Heart right ventricle (tissue), 16 donors: ENCODE measurements at places on chromosomes 1 and 21. TPM values are rescaled to one million over a fixed set of nuclear protein-coding genes. Genes with fewer than 3 reads are reported as not detected.

The RLF gene
- total RNA-seq, result 12.6 TPM

DNA sequence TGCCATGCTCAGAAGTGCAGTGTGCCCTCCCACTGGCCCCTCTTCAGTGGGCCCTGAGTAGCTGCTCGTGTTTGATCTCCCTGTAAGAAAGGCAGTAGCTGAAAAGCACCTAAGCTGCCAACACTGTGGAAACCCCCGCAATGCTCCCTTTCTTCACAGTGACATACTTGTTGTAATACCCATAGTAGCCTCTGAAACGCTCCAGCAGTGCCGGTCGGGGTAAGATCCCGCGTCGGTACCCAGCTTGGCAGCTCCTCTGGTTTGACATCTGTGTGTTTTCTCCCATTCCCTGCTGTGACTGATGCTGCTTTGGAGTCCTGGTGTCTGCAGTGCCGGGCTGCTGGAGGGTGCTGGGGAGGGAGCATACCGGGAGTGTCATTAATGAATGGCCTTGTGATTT lies 3.6 kb downstream of the CHAF1B start:
- no peak for DNase-seq

GRCh38 chr1:192133350-192133926 lies 24.8 kb upstream of the RGS18 start:
- DNase-seq, result no peak

DNA sequence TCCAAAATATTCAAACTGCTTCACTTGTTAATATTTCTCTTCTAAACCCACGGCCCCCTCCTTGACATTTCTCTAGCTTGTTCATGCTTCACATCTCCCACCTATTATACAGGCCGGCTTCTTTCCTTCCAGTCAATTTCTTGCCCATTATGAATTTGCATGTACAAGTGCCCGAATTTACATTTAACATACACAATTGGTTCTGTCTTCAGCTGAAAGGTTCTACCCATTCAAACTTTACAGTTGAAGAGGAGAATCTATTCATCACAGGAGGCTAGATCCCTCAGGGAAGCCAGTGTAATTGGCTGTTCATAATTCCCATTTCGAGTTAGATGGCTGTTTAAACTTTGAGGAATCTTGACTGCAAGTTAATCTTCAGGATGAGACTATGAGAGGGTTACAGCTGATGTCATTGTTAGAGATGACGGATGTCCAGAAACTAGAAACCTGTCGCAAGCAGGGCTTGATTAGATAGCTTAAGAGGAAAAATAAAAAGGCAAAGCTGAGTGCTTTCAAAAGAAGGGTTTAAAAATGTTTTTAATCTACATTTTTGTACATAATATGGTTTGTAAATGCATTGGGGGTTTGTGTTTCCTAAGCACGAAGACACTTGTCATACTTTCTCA lies 157.0 kb downstream of the ADSS2 start:
- DNase-seq, result no peak

DNA sequence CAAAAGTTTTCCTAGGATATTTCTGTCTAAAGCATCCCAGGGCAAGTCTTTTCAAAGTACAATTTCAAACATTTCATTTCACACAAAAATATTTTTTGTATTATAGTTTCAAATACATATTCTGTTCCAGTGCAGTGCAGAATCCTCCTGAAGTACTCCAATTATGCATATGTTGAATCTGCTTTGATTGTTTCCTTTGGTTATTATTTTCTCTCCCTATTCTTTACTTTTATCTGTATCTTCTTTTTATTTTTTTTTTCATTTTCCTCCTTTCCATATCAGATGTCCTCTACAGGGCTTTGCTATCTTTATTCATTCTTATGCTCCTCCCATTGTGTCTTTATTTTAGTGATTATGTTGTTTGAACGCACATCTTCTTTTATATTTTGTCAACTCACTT lies 274.8 kb downstream of the DPYD start:
- no peak for DNase-seq

The NBPF26 gene
- 2.6 TPM for total RNA-seq

The GBP5 gene
- 1.0 TPM for total RNA-seq

- peak; percentile 34 for DNase-seq
These were observed 735 bp downstream of the TTC13 start for GRCh38 chr1:230977761-230978490.

The FCRL2 gene
- not detected for total RNA-seq

DNA sequence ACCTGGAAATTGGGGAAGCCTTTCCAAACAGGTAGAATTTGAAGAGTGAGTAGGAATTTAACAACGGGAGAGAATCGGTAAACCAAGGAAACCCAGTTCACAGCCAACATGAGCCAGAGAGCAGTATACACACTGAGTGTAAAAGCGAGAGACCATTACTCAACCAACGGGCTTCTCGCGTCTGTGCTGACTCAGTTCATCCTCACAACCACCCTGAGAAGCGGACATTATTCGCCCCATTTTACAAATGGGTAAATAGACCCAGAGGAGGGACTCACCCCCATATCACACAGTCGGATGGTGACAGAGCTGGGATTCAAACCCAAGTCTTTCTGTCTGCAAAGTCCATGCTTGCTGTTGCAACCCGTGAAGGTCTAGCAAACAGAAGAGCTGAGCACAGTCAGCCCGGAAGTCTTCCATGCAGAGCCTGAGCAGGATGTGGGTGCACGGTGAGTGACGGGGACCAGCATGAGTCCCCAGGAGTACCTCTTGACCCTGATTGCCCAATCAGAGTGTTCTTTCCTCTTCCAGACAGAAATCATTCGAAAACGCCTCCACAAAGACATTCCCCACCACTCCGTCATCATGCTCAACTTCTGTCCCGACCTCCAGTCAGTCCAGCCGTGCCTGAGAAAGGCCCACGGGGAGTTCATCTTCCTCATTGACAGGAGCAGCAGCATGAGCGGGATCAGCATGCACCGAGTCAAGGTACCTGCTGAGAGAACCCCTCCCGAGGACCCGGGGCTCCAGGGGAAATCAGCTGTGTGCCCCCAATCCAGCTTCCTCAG lies 32.3 kb downstream of the VWA5B1 start:
- DNase-seq, result no peak

DNA sequence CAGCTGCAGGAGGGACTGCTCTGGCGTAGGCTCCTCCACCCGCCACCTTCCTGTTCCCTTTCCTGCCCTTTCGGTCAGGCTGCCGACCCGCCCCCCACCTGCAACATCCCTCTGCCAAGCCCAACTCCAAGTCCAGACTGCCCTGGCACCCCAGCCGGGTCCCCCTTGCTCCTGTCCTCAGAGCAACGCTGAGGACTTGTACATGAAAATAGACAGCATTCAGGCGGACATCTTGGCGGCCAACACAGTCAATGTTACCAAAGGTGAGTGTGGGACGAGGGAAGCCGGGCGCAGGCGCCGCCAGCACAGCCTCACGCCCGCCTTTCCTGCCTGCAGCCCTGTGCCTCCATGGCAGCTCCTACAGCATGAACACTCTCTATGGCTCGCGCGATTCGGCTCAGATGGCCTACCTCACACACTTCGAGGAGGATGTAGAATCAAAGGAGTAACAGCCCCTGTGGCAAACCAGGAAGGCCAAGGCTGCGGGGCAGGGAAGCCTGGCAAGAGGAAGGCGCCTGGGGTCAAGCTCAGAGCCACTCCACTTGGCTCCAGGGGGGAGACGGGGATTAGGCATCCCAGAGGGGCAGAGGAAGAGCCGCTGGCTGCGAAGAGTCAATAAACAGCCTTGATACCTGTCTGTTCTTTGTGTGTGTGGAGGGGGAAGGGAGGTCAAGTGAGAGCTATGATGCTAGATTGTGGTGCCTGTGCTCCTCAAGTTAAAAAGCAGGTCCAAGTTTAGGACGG lies 5.8 kb downstream of the RNU5D-1 start:
- no peak for DNase-seq

The OSCP1 gene
- total RNA-seq, result 8.4 TPM

DNA sequence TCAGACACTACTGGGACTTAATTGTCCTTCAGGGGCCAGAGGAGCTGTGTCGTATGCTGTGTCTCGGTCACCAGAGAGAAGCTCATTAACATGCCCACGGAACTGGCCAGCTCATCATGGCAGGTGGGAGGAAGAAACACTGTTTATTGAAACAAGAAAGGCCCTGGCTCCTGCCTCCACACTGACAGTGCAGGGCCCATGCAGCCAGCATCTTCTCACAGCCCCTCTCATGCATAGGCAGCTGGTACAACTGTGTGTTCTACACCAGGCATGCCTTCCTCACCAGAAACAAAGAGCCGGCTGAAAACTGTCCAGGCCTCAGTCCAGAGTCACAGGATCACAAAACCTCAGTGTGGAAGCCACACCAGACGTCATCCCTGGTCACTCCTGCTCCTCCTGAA lies 106.0 kb downstream of the UBE2U start:
- DNase-seq, result no peak

The SETDB1 gene
- 17.3 TPM for total RNA-seq

DNA sequence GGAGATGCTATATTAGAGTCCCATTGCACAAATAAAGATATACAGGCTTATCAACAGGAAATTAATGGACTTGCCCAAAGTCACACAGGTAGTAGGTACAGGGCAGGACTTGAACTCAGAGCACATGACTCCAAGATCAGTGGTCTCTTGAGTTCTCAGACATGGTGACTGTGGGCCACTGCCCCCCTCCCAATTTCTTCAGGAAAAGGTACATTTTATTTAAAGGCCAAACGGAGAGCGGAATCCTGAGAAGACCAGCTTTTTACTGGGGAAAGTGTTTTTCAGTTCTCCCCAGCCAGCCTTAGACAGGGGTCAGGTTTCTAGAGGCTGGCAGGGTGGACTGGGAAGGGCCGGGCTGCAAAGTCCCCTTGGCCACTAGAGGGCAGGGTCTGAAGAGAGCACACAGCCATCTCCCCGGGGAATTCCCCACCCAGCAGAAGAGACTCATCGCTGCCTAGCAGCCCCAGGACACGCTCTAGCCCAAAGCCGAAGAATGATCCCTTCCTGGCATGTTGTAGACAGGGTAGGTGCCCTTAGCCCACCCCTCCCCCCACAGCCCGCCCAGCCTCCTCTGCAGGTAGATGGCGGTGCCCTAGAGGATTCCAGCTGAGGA lies 29.7 kb downstream of the ACP6 start:
- peak; percentile 69 for DNase-seq

The USH2A gene
- 3.6 TPM for total RNA-seq

The ILDR2 gene
- 5.2 TPM for total RNA-seq

The TESK2 gene
- total RNA-seq, result 1.1 TPM

DNA sequence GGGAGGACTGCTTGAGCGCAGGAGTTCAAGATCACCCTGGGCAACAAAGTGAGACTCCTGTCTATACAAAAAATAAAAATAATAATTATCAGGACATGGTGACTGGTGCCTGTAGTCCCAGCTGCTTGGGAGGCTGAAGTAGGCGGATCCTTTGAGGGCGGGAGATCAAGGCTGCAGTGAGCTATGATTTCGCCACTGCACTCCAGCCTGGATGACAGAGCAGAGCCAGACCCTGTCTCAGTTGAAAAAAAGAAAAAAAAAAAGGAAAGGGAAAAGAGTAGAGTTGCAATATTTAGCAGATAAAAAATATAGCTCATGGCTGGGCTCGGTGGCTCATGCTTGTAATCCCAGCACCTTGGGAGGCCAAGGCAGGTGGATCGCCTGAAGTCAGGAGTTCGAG lies 3.3 kb upstream of the S1PR1 start:
- no peak for DNase-seq

DNA sequence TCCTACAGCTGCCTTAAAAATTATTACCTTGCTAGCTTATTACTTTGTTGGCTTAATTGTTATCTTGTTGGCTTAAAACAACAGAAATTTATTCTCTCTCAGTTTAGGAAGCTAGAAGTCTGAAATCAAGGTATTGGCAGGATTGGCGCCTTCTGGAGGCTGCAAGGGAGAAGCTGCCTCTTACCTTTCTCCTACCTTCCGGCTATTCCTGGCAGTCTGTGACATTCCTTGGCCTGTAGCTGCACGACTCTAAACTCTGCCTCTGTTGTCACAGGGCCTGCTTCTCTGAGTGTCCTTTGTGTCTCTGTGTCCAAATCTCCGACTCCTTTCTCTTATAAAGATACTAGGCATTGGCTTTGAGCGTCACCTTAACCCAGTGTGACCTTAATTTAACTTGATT lies 579.9 kb upstream of the B3GALT2 start:
- DNase-seq, result no peak

DNA sequence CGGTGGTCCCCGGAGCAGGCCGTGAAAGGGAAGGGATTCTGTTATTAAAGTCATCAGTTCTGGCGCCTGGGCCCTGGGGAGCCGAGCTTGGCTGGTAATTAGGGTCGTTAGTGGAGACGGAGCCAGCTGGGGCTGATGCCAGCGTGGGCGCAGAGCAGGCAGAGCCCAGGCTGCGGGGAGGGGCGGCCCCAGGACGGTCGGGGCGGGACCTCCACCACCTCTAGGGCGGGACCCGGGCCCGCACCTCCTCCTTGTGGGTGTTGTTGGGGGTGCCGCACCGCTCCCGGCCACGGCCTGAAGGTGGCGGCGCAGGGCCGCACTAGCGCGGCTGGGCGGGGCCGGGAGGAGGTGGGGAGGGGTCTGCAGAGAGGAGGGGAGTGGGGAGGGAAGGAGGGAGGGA lies 470.6 kb downstream of the PTPRU start:
- no peak for DNase-seq

DNA sequence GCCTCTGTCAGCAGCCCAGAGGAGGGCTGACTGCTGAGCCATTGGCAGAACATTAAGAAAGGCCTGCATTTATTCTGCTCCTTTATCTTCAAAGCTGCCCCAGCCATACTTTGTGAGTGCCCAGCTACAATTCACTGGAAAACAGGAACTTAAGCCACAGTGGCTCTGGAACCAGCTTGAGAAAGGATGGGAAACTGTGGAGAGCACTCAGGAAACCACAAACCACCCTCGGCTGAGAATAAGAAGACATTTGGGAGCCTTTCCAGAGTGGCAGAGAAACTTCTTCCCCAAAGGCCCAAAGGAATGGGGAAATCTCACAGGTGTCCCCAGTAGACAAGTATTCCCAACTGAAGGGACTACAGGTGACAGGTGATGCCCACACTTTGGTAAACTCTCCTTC lies 1.8 kb downstream of the LAMB3 start:
- no peak for DNase-seq

GRCh38 chr1:63875636-63876035 lies 101.8 kb downstream of the ROR1 start:
- DNase-seq, result no peak

The C1QC gene
- total RNA-seq, result 71.8 TPM

- peak; percentile 44 for DNase-seq
These were observed 18.5 kb downstream of the SH3BP5L start for GRCh38 chr1:248807067-248807737.

- no peak for DNase-seq
These were observed 133.5 kb downstream of the UCK2 start for GRCh38 chr1:165960881-165961280.

GRCh38 chr1:41044187-41044586 lies 22.7 kb upstream of the SLFNL1 start:
- DNase-seq, result no peak

The CGN gene
- 0.39 TPM for total RNA-seq

The ANGPTL7 gene
- not detected for total RNA-seq
